Globus pallidus (tissue), 1 donor: ENCODE measurements at places on chromosomes 5 and 9.

DNA sequence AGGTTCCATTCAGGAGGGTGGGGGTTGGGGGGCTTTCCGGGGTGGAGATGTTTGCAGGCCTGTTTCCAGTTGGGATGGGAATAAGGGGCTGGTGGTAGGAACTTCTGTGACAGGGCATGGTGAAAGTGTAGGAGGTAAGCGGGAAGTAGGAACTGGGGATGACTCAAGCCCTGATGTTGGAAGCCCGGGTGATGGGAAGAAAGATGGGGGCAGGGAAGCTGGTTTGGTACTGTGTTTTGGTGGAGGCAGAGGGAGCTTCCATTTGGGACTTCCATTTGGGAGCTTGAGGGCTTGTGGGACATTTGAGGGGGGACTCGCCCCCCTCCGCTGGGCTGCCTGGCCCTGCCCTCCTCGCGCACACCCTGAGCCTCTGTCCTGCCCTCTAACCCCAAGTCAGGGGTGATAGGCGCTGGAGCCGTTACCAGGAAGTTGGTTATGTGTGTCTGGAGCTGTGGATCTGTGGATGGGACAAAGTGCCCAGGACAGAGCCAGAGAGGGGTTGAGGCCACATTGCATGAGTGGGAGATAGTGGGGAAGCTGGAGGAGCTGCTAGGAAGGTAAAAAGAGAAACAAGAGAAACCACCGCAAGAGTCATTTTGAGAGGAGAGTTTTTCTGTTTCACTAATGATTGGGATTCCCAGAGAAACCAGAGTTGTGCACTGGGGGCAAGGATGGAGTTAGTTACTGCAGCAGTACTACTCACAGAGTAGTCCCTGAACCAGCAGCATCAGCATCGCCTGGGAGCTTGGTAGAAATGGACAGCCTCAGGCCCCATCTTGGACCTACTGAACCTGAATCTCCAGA lies 6.6 kb downstream of the RGS14 start:
- no peak for DNase-seq

DNA sequence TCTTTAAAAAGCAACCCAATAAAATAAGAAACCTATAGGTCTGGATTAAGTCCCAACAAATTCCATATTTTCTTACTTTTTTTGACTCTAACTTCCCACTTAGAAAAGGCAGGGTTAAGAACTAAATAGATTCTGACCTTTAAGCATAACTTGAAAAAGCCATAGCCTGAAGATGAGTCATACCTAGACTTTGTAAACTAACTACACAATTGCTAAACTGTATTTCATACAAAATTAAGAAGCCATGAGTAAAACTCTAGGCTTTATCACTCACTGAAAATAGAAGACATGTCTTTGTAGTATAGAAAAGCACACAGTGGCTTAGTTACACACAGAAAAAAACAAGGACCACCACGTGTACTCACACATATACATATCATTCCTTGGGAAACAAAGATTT lies 51.5 kb downstream of the MLLT3 start:
- DNase-seq = no peak

- no peak for DNase-seq
Observed at GRCh38 chr5:141598391-141599345, 20.1 kb downstream of the DIAPH1 start.

DNA sequence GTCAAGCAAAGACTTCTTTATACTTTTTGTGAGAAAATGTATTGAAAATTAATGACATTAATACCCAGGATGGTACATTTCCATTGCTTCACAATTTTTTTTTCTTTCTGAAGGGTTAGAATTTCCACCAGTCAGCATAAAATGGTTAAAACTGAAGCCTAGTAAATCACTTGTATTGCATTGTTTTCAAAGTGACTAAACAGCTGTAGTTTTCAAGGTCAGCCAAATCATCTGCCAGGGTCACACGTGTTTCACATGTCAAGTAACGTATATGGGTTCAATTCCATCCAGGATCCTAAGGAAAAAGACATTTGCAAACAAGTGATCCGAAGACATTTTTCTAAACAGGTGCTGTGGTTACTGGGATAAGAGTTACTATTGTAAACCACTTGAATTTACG lies 574.2 kb downstream of the RAB3C start:
- DNase-seq = no peak

GRCh38 chr5:81017320-81017719 lies 57.2 kb downstream of the RASGRF2 start:
- DNase-seq = no peak

- no peak for DNase-seq
Observed at GRCh38 chr5:99644822-99645221, 716.0 kb upstream of the CHD1 start.

DNA sequence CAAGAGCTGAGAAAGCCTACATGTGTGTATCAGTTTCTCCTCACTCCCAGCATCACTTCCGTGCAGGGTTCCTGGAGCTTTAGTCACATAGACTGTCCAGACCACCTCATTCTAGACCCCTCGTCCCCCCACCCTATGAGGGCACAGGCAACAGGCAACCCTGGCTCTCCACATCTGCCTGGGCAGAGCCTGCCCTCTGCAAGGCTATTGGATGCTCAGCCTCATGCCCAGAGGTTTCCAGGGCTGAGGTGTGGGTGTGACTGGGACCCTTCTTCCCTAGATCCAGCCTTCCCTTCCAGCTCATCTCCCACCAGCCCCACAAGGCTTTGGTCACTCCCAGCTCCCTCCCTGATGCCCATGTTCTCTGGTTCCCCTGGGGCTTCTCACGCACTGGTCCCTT lies 161.4 kb downstream of the PAX5 start:
- DNase-seq = no peak

DNA sequence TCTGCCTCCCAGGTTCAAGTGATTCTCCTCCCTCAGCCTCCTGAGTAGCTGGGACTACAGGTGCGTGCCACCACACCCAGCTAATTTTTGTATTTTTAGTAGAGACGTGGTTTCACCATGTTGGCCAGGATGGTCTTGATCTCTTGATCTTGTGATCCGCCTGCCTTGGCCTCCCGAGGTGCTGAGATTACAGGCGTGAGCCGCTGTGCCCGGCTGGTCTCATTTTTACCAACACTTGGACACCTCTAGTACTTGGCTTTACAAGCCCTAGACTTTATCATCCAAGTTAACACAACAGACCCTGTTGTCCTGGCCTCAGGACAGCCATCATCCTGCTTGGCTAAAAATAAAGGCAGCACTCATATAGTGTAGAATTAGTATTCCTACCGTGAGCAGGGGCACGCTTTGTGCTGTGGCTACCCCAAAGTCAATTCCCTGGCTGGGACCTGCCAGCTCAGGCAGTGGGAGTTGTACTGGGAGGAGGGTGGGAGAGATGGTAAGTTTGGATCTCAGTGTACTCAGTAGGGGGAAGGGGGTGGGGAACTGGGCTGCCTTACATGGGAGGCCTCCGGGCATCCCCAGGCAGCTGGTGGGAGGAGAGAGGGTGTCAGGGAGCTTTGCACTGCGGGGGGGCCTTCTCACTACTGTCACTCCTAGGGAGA lies 6.6 kb downstream of the PDZD2 start:
- DNase-seq = no peak

DNA sequence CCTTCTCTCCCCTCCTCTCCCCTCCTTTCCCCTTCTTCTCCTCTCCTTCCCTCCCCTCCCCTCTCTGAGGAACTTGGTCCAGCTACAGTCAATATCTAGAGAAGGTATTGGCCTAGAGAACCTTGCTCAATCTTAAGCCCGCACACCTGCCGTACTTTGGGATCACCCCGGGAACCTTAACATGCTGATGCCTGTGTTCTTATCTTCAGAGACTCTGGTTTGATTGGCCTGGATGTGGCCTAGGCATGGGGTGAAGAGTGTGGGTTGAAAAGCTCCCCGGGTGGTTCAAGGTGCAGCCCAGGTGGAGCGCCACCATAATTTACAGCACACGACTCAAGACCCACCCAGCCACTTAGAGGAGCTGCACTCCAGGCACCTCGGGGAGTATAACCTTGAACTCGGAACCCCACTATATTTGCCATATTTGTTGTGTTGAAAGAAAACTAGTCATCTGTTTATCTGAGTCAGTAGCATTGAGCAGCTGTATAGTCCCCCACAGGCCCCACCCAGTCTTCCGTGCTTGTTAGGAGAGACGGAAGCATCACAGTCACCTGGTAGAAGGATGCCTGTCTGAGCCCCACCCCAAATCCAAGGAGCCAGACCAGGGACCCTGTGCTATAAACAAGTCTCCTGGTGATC lies 14.4 kb upstream of the PHF19 start:
- no peak for DNase-seq

- DNase-seq = no peak
Observed at GRCh38 chr5:136661026-136661425, 295.7 kb upstream of the TRPC7 start.

- no peak for DNase-seq
Observed at GRCh38 chr5:161230221-161230620, 316.3 kb downstream of the GABRB2 start.

DNA sequence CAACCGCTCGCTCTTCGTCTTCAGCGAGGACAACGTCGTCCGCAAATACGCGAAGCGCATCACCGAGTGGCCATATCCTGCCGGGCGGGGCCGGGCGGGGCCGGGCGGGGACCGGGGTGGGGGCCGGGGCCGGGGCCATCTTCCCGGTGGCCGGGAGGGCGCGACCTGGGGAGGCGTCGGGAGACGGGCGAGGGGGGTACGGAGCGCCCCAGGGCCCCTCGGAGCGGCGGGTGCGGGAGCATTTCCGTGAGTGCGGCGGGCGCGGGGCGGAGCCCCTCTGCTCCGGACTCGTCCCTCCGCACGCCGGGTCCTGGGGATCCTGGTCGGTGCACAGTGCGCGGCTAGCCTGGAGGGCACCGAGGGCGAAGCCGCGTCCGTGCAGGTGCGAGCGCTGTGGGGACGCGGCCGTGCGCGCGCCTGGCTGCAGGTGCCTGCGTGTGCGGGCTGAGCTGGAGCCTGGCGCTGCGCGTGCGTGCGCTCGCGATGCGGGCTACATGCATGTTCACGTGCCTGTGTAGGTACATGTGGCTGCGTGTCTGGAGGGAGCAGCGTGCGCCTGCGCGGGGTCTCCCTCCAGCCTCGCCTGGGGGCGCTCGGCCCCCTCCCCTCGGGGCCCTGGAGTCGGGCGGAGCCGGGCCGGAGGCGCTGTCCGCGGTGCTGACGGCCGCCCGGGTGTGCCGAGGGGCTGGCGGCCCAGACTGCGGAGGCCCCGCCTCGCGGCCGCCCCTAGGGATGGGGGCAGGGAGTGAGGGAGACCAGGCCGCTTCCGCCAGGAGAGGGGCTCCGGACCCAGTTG lies 762 bp downstream of the CACNA1B start:
- no peak for DNase-seq

DNA sequence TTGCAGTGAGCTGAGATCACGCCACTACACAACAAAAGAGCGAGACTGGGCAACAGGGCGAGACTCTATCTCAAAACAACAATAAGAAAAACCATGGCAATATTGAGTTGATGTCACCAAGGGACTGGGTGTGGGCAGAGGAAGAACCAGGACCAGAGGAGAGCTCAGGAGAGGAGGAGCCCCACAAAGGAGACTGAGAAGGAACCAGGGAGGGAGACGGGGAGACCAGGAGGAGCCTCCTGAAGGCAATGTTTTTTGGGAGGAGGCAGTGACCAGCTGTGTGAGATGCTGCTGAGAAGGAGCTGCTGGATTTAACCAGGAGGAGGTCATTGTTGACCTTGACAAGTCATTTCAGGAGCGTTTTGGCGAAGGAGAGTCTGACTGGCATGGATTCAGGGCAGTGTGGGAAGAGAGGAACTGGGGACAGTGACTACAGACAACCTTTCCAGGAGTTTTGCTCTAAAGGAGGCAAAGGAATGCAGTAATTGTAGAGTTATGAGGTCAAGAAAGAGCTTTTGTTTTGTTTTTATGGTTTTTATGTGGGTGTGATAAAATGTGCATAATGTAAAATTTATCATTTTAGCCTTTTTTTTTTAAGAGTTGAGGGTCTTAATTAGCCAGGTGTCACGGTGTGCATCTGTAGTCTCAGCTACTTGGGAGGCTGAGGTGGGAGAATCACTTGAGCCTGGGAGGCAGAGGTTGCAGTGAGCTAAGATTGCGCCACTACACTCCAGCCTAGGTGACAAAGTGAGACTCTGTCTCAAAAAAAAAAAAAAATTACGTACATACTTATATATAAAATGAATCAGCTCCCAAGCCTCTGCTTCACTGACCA lies 17.9 kb downstream of the TRUB2 start:
- DNase-seq = no peak

DNA sequence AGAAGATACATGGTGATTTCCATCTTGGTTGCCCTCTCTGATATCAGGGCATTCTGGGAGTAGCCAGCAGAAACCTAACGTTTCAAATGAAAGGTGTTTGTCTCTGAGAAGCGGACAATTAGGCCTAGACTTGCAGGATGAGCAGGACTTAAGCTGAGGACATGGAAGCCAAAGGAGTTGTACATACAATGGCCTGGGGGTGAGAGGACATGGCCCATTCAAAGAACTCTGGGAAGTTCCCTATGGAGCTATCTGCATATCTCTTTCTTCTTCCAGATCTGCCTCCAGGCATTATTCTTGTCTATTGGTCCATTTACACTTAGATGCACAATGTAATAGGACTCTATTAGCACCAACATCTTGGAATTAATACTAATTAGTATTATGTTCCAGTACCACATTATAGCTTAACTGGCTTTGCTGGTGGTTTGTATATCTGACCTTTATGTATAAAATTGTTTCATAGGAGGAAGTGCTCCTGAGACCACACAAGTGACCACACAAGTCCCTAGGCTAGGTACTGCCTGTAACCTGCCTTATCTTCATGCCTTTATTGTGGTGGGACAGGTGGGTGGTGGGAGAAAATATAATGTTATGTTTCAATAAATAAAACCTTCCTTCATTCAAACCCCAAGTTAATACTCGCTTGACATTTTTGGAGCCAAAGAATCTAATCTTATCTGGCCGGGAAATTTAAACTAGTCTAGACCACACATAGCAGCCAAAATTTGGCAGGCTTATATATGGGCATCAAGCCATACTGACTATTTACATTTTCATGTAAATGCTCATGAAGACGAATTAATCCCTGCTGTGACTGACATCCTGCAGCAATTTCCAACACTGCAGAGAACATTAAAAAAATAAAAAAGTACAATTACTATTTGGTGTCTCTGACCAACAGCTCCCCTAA lies 52.1 kb upstream of the EQTN start:
- DNase-seq = no peak

DNA sequence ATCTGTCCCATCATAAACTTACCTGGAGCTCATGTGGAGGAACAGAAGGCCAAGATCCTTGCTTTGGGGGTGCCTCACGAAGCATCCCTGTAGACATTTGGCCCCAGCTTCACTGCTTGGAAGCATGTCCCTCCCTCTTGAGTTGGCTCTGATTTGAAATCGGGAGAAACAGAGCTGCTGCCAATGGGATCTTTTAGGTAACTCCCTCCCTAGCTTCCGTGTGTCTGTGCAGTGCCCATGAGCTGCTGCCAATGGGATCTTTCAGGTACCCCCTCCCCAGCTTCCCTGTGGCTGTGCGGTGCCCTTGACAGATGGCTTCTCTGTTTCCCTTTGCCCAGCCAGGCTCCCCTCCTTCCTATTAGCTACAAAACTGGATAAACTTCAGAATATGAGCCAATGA lies 178.0 kb downstream of the NR3C1 start:
- no peak for DNase-seq
